Tibial artery (tissue), 4 donors: ENCODE measurements at places on chromosomes 6 and 20.

DNA sequence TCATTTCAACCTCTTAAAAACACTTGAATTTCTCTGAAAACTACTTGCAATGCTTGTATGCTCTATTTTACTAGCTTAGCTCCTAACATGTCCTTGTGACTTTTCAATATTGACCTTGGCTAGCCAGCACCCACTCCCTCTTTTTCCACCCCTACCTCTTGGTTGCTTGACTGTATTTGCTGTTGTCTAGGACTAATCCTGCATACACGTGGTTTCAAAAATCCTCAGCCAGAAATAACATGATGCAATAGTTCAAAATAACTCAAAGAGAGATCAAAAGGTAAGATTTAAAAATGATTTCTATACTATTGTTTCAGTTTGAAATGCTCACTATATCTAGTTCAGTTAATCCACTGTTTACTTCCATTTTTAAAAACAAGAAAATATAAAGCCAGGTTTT lies 102.3 kb upstream of the TBX18 start:
- DNase-seq: no peak

- DNase-seq: no peak
These were observed 50.4 kb downstream of the RPP40 start for GRCh38 chr6:4953440-4953839.

DNA sequence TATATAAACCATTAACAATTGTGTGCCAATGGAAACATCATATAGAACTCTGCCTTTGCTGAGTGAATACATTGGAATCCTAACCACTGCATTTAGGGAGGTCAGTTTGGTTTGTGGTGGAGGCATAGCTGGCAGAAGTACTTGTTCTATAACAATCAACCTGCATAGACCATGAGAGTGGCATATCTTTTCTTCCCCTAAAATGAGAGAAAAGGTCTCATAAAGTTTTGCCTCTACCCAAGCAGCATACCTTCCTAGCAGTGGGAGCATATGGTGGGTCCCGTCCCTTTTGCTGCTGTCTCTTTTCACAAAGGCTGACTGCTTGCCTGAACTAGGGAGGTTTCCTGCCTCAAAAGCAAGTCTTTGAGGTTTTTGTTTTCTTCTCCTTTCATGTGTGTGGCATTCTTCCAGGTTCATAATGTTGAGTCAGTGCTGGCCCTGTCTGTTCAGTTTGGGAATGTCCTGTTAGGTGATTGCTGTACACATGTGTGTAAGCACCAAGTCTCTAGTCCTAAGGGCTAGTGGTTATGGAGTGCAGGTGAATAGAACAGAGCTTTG lies 61.2 kb upstream of the SUPT3H start:
- no peak for DNase-seq

DNA sequence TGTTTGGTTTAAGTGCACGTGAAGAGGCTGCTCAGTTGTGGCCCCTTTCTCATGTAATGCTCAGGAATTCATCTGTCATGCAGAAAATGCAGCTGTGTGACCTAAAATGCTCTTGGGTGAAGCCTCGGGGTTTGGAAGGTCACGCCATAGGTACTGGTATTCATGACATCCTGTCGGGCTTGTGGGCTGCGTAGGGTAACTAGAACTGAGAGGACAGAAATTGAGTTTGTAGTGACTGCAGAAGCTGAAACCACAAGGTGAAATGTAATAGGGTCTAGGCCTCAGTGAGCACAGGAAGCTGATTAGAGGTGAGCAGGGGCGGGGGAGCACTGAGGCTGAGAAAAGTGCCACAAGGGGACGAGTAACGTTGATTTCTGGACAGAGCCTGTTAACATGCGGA lies 128.8 kb downstream of the SOBP start:
- DNase-seq: no peak

DNA sequence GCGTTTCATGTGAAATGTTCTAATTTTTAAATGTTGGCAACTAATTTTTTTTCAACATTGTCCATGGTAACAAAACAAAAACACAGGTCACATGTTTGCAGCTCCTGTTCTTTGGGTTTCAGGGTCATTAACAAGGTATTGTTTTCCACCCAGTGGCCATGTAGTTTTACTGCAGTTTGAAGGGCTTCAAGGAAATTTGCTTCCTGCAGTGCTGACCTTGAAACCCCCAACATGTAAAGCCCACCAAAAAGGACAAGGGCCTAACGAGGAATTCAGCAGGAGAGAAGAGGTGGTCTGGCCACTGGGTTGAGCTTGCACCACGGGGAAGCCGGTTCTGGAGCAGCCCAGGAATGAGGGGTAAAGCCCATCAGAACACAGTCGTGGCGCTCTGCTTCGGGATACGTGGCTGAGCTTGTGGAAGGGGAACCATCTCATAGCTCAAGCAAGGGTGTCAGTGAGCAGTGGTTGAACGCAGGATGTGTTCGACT lies 13.9 kb upstream of the KLHL31 start:
- no peak for DNase-seq

DNA sequence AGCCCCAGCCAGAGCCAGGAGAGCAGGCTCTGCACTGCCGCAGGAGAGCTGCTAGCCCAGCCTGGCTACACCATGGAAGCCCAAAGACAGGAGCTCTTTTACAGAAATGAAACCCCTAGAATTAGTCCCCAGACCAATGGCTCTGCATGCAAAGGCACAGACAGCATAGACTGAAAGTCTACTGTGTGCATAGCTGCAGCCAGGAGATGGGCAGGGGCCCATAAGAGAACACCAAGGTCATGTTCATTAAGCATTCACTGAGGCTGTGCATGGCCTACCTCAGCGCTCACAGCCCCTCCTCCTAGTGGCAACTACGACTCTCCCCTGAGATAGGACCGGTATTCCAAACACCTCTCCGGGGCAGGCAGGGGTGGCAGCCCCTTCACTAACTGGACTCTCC lies 34.9 kb downstream of the SNX5 start:
- no peak for DNase-seq

DNA sequence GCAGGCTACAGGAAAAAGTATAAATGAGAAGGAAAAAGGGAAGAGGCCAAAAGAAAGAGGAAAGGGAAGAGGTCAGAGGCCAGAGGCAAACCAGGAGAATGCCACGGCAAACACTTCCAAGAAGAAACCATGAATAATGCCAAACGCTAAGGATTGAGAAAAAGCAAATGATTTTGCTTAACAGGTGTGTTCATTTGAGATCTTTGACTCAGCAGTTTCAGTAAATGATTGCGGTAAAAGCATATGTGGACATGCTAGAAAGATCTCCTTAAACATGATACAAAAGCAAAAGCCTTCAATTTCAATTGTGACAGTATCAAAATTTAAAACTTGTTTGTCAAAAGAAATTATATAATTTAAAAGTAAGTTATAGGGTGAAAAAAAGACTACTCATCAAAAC lies 70.6 kb downstream of the UBE3D start:
- DNase-seq: no peak
